ENCODE measurements at places on chromosomes 11 and 22. TPM values are rescaled to one million over a fixed set of nuclear protein-coding genes. Genes with fewer than 3 reads are reported as not detected.
A peak's percentile ranks its signal among the peaks of the same experiment; 100 is the strongest.

GRCh38 chr11:62832336-62833234 lies at the start of gene TEX54:
TEX54 (minus strand) TSS chr11:62832841.
- H3K36me3 ChIP-seq: no peaks in the 10 kb centered on the region
- no peaks in the 10 kb centered on the region for H3K27me3 ChIP-seq
- H3K4me1 ChIP-seq: peaks cover 9% of the 10 kb centered on the region
- DNase-seq: peak; percentile 36

DNA sequence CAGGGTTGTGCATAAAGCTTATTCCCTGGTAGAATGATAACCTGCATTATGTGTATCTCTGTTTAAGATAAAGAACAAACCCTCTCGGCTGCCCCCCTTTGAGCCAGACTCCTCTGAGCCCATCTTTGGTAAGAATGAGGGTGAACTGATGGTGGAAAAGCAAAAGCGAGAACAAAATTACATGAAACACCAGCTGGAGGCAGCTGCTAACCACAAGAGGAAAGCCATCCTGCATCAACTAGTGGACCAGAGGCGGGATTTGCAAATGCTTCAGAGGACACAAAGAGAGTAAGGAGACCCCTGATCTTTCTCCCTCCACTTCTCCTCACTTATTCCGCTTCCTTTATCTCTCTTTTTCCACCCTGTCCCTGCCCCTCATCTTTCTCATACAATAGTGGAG lies 40.3 kb downstream of the CCDC81 start:
- H3K4me1 ChIP-seq: no peaks in the 10 kb centered on the region
- no peak for DNase-seq
- no peaks in the 10 kb centered on the region for H3K36me3 ChIP-seq
- H3K27me3 ChIP-seq: no peaks in the 10 kb centered on the region

DNA sequence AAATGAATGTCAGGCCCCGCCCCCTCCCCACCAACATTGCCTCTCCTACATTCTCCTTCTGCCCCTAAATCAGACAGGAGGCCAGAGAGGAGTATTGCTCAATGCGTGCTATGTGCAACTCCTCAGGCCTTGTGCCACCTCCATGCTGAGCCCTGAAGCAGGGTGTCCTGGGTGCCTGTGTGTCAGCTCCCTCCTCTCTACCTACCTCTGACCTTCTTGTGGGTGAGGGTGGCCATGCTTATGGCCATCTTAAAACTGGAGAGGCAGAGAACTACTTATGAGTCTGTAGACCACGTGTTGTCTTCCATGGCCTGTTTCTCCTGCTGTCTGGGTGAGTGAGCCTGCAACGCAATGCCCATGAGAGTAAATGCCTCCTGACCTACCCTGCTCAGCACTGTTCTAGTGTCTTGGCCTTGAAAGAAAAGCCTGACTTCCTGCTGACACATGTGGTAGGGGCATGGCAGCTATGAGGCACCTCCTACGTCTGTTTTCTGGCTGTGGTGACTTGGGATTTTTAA lies 10.5 kb downstream of the MCAM start:
- peak; percentile 39 for DNase-seq
- H3K4me3 ChIP-seq: no peak overlapping the region
- peak overlapping the region; percentile 9 for H3K27ac ChIP-seq
- H3K27me3 ChIP-seq: no peaks in the 10 kb centered on the region
- H3K4me1 ChIP-seq: peaks cover 12% of the 10 kb centered on the region

GRCh38 chr11:91979775-91980174 lies 244.8 kb upstream of the FAT3 start:
- no peak overlapping the region for H3K4me3 ChIP-seq
- H3K4me1 ChIP-seq: no peaks in the 10 kb centered on the region
- H3K27me3 ChIP-seq: no peaks in the 10 kb centered on the region
- no peaks in the 10 kb centered on the region for H3K36me3 ChIP-seq

- no peaks in the 10 kb centered on the region for H3K27me3 ChIP-seq
- no peaks in the 10 kb centered on the region for H3K4me1 ChIP-seq
- no peak for DNase-seq
- H3K27ac ChIP-seq: no peak overlapping the region
Measured at GRCh38 chr11:84865791-84866535, 761.2 kb downstream of the DLG2 start.

DNA sequence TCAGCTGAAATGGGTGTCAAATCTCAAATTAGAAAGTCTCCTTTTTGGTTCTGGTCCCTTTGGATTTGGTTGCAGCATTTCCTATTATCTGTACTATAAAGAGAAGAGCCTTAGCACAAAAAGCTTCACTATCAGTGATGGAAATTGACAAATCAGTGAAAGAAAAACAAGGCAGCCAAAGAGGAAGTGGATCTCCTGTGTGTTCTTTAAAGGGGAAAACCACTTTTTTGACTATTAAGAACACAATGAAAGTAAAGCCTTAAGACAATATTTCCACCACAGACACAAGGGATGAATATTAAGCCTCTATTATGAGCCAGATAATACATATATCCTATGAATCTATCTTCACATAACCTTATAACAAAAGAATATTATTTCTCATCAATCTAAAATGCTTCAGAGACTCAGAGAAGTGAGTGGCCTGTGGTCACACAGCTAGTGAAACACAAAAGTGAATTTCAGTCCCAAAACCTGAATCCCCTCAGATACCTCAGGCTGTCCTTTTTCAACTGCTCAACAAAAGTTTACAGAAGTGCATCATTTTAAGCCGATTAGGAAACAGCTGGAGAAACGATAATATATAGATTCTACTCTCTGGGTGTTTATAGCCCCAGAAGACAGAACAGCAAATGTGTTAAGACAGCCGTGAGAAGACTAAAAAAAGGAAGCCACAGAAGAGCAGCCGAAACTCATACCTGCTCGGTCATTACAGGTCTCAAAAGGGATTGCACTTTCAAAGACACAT lies 24.4 kb upstream of the FSHB start:
- H3K4me1 ChIP-seq: no peaks in the 10 kb centered on the region
- no peak overlapping the region for H3K27ac ChIP-seq
- no peak for DNase-seq

DNA sequence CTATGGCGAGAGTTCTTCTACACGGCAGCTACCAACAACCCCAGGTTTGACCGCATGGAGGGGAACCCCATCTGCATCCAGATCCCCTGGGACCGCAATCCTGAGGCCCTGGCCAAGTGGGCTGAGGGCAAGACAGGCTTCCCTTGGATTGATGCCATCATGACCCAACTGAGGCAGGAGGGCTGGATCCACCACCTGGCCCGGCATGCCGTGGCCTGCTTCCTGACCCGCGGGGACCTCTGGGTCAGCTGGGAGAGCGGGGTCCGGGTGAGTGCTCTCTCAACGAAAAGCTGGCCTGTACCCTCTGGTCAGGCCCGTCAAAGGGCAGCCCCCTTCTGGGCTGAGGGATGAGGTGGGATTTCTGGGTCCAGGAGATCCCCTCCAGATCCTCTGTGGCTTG lies 15.9 kb upstream of the MAPK8IP1 start:
- H3K27me3 ChIP-seq: no peaks in the 10 kb centered on the region
- no peaks in the 10 kb centered on the region for H3K4me1 ChIP-seq
- no peak overlapping the region for H3K27ac ChIP-seq
- no peak overlapping the region for H3K4me3 ChIP-seq
- H3K36me3 ChIP-seq: no peaks in the 10 kb centered on the region
- peak; percentile 24 for DNase-seq

- no peak overlapping the region for H3K4me3 ChIP-seq
- H3K4me1 ChIP-seq: peaks cover 8% of the 10 kb centered on the region
- no peak overlapping the region for H3K27ac ChIP-seq
- H3K27me3 ChIP-seq: no peaks in the 10 kb centered on the region
- H3K36me3 ChIP-seq: no peaks in the 10 kb centered on the region
Measured at GRCh38 chr22:50206599-50206998, 5.8 kb downstream of the SELENOO start.

DNA sequence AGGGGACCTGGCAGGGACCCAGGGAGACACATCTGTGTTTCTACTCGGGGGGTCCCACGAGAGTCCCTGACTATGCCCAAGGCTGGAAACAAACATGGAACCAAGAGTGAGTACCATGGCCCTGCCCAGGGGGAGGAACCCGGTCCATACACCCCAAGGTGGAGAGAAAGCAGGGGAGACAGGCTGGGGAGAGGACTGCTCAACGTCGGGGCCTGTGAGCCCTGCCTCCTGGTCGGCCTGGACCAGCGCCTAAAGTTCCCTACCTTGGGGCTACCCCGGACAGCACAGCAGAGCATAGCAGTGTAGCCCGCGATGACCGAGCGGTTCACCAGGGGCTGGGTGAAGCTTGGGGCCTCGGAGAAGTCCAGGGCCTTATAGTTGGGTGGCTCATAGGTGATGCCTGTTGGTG lies 20.2 kb downstream of the MYBPC3 start:
- no peak for DNase-seq
- no peaks in the 10 kb centered on the region for H3K27me3 ChIP-seq
- no peak overlapping the region for H3K27ac ChIP-seq
- no peaks in the 10 kb centered on the region for H3K4me1 ChIP-seq
- H3K4me3 ChIP-seq: no peak overlapping the region

DNA sequence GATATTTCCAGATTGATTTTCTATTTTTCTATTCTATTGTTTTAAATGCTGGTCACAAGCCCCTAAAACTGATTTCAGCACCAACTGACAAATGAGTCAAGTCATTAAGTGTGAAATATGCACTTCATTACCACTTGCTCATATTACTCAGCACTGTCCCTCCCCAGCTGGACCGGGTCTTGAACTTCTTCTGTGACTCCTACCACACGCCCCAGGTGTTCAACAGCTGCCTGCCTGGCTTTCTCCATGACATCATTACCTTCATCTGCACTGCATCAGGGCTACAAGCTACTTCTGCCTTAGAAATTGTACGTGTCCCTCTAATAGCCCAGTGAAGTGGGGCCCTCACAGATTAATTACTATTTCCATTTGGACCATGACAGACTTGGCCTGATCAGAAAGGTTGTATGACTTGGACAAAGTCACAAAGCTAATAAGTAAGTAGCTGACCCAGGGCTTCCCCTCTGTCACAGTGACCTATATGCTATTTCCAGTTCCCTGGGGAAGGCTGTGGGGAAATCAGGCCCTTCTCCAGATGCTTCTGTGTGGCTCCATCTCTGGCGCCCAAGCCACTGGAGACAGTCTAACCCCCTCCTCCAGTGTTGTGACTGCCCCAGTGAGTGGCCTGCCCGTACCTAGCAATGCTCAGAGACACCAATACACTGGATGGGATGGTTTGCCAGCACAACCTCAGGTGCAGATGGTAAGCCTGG lies 18.1 kb downstream of the TBC1D10A start:
- no peaks in the 10 kb centered on the region for H3K36me3 ChIP-seq
- H3K27ac ChIP-seq: no peak overlapping the region
- no peak overlapping the region for H3K4me3 ChIP-seq
- peaks cover 55% of the 10 kb centered on the region for H3K4me1 ChIP-seq
- no peak for DNase-seq

DNA sequence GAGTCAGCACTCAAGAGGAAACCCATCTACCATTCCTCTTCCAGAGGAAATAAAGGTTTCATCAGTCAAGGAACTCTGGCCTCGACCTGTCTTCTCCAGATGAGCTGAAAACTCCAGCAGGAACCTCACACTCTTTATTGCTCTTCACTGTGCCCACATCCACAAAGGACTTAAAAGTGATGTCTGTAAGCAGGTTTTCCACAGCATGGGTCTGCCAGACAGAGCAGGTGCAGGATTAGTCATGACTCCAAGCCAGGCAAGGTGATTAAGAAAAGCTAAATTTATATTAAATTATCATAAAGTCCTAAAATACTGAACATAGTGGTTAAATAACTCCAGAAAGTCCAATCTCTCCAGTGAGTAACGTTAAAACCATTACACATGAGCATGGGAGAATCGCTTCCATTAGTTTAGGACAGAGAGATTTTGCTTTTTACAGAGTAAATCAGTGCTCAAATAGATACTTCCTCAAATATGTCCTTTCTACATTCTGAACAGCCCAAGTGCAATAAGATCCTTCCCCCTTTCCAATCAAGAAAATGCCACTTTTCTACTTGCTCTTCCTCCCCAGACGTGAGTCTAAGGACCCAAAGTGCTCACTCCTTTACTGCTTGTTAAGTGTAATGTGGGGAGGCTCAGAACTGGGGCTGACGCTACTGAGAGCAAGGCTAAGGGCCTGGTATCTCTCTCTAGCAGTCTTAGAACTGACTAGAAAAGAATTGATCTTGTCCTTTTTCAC lies 10.7 kb upstream of the CKAP5 start:
- no peaks in the 10 kb centered on the region for H3K36me3 ChIP-seq
- H3K4me3 ChIP-seq: no peak overlapping the region
- no peak for DNase-seq

DNA sequence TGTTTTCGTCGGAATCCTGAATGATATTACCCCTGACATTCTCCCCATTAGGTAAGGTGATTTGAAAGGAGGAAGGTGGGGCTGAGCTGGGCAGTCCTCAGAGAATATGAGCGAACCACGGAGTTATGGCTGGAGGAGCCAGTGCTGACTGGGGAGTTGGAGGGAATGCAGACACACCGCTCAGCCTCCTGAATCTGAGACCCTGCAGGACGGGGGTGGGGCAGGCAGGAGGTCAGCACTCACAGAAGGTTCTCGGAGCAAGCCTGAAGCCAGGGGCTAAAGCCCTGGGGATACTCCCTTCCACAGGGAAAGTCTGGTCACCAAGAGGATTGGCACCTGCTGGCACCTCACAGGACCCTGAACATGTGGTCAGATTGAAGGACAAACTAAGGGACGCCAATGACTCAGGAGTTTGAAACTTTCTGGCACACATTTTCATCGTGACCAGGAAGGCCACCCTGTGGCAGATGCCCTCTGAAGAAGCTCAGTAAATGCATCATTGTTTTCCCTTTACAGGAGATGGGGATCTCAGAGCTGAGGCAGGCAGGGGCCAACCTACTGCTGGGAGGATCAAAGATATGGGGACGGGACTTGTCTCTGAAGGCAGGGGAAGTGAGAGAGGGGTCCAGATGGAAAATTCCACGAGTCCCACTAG lies 26.9 kb upstream of the FCHSD2 start:
- no peaks in the 10 kb centered on the region for H3K27me3 ChIP-seq
- H3K27ac ChIP-seq: no peak overlapping the region

GRCh38 chr22:44493206-44493605 lies 4.8 kb downstream of the RTL6 start:
- DNase-seq: no peak

GRCh38 chr11:110829873-110830272 lies 117.6 kb upstream of the ARHGAP20 start:
- DNase-seq: no peak
- no peak overlapping the region for H3K27ac ChIP-seq
- H3K4me3 ChIP-seq: no peak overlapping the region
- H3K27me3 ChIP-seq: no peaks in the 10 kb centered on the region
- H3K4me1 ChIP-seq: no peaks in the 10 kb centered on the region
- no peaks in the 10 kb centered on the region for H3K36me3 ChIP-seq

DNA sequence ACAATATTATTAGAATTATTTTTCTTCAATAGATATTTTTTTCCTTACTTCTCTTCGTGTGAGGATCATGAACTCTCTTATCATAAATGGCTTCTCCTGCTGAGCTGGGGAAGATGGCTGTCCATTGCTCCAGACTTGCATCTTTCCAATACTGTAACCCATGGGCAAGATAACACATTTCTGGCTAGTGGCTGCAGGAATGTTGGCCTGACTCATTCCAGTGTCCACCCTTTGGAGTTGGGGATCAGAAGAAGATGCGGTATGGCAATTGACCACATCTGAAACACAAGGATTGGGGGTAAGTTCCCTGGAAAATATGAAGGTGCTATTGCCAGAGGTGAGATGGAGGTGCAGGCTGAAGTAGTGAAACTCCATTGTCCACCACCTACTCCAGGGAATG lies 92.8 kb downstream of the FAR1 start:
- H3K27me3 ChIP-seq: no peaks in the 10 kb centered on the region
- H3K27ac ChIP-seq: no peak overlapping the region
- no peak overlapping the region for H3K4me3 ChIP-seq
- H3K36me3 ChIP-seq: no peaks in the 10 kb centered on the region
- no peaks in the 10 kb centered on the region for H3K4me1 ChIP-seq

OR8G1 gene
- total RNA-seq: not detected

OR5M3 gene
- not detected for total RNA-seq

PKDREJ gene
- 0.12 TPM for total RNA-seq

SEC14L6 gene
- total RNA-seq: 1.5 TPM

RAB3IL1 gene
- 60.9 TPM for total RNA-seq
